Common myeloid progenitor, CD34-positive (primary cell): ENCODE measurements at places on chromosomes 7 and 10.
A peak's percentile ranks its signal among the peaks of the same experiment; 100 is the strongest.

GRCh38 chr10:17787087-17787961, 21.8 kb upstream of the MRC1 start:
- H3K4me1 ChIP-seq: peaks cover 53% of the 10 kb centered on the region
- no peak overlapping the region for H3K27ac ChIP-seq
- H3K36me3 ChIP-seq: no peaks in the 10 kb centered on the region
- DNase-seq: no peak

- H3K4me1 ChIP-seq: no peaks in the 10 kb centered on the region
- peaks cover 25% of the 10 kb centered on the region for H3K36me3 ChIP-seq
- no peak overlapping the region for H3K4me3 ChIP-seq
- no peaks in the 10 kb centered on the region for H3K27me3 ChIP-seq
Observed at GRCh38 chr10:11249152-11249807, 231.6 kb downstream of the CELF2 start.

DNA sequence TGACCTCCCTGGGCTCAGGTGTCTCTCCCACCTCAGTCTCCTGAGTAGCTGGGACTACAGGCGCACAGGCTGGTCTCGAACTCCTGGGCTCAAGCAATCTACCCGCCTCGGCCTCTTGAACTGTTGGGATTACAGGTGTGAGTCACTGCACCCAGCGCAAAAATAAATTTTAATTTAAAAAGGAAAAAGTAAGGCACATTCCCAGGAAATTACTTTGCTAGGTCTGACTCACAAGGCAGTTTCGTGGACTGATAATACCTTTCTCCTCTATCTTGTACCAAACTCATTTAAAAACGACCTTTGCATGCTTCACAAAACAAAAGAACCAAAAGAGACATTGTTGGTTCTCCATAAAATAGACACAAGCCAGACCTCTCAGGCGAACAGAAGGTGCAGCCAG, 29.7 kb downstream of the PARP12 start:
- no peak overlapping the region for H3K27ac ChIP-seq
- no peaks in the 10 kb centered on the region for H3K27me3 ChIP-seq
- H3K4me3 ChIP-seq: no peak overlapping the region
- DNase-seq: no peak
- H3K4me1 ChIP-seq: peaks cover 12% of the 10 kb centered on the region
- H3K36me3 ChIP-seq: peaks cover 24% of the 10 kb centered on the region

DNA sequence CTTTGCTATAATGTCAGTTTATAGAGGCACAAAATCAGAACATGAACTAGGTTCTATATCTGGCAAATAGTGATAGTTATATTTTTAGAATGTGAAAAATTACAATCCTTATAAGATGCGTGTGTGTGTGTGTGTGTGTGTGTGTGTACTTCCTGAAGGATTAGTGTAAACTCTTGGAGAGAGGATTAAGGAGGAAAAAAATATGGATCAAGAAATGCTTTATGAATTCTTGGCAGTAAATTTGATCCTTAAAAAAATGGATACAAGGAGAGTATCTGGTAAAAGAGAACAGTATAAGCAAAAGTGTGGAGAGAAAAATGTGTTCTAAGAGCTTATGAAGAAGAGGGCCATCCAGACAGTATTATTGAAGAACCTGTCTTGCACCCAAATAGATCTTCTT, 484.3 kb downstream of the ADRA2A start:
- no peak for DNase-seq
- H3K36me3 ChIP-seq: no peaks in the 10 kb centered on the region
- H3K4me3 ChIP-seq: no peak overlapping the region
- no peaks in the 10 kb centered on the region for H3K4me1 ChIP-seq
- no peak overlapping the region for H3K27ac ChIP-seq

DNA sequence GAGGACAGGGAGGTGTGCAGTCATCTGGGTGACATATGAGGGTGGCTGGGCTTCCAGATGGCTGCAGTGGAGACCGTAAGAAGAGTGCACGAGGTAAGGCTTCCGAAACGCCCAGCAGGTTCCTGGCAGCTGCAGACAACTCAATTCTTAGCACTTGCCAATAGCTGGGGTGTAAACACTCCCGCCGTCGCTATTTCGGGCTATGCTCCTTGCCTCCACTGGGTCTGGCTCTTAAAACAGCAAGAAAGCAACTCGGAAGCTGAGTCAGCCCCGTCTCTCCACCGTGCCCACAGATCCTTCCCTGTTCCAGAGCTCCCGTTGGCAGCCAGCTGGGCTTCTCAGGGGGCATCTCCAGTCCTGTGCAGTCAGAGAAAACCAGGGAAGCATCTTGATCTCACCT, 6.1 kb upstream of the PDGFA start:
- no peak for DNase-seq
- H3K36me3 ChIP-seq: no peaks in the 10 kb centered on the region
- H3K4me3 ChIP-seq: no peak overlapping the region
- H3K4me1 ChIP-seq: no peaks in the 10 kb centered on the region
- peaks cover 22% of the 10 kb centered on the region for H3K27me3 ChIP-seq
- no peak overlapping the region for H3K27ac ChIP-seq

DNA sequence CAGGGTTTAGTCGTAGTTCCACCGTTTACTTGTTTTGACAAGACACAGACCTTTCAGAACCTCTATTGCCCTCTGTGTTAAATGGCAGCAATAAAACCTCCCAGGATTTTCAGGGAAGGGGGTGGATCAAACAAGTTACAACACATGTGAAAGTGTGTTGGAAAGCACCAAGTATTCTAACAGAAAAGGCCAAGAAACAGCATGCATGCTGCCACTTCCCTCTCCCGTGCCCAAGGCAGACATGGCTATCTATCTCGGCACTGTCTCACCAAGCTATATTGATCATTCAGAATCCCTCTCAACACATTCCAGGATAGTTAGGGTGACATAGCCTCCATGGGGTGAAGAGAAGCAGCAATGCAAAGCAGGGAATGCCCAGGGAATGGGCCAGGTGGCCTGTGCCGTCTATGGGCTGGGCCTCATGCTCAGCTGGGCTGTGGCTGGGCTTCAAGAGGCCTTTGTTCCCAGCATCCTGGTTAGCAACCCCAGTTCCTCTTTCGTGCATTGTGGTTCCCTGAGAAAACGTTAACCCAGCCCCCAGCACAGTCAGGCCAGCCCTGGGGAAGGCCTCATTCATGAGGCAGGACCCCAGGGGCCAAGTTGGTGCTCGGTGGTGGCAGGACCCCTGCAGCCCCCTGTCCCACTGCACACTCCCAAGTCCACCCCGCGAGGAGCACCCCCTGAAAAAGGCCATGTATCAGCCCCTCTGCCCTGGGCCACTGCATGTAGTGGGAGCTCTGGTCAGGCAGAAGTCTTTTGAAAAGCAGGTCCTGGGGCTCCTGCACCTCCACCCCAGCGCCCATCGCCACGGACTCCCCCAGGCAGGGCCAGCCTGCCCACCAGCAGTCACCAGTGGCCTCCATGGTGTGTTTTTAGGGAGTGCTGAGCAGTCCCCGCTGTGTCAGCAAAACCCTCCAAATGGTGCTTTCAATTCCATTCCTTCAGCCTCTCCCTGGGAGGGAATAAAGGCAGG, 25.5 kb downstream of the VSIR start:
- H3K36me3 ChIP-seq: no peaks in the 10 kb centered on the region
- peaks cover 78% of the 10 kb centered on the region for H3K4me1 ChIP-seq
- H3K27ac ChIP-seq: peak overlapping the region; percentile 23
- no peaks in the 10 kb centered on the region for H3K27me3 ChIP-seq

DNA sequence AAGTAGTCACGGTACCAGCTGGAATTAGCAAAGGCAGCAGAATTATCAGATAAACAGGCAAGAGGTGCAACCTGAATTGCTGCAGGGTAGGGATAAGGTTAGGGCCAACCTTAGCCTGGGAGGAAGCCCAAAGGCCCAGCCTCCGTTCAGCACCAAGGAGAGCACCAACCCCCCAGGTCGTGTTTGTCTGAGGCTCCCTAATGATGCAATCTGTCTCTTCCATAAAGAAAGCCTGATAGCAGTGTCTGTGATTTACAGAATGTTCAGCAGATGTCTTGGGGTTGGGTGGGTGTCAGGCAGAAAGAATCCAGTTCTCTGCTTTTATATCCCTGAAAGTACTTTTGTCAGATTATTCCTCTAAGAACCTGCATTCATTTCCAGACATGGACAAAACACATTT, 328.4 kb upstream of the AOAH start:
- H3K27ac ChIP-seq: no peak overlapping the region
- no peaks in the 10 kb centered on the region for H3K27me3 ChIP-seq
- H3K4me3 ChIP-seq: no peak overlapping the region
- DNase-seq: peak; percentile 46
- H3K4me1 ChIP-seq: no peaks in the 10 kb centered on the region

DNA sequence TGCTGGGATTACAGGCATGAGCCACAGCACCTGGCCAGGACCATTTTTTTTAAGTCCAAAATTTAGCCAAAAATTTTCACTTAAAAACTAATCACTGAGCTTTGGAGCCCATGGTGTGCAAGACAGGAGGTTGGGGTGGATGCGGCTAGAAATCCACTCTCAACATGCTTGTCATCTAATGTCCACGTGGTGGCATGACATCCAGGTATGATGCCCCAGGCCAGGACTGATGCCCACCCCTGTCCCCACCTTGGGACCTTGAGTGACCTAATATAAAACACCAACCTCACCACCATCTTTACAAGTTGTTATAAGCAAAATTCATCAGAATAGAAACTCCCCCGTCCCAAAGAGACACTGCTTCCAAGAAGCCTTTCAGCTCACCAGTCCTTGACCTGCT, 20.4 kb upstream of the IMPDH1 start:
- DNase-seq: no peak
- no peak overlapping the region for H3K27ac ChIP-seq

- H3K4me3 ChIP-seq: no peak overlapping the region
- H3K27me3 ChIP-seq: no peaks in the 10 kb centered on the region
- H3K27ac ChIP-seq: no peak overlapping the region
- no peak for DNase-seq
- no peaks in the 10 kb centered on the region for H3K36me3 ChIP-seq
- no peaks in the 10 kb centered on the region for H3K4me1 ChIP-seq
Observed at GRCh38 chr7:132750530-132751217, 174.4 kb upstream of the PLXNA4 start.

- H3K4me3 ChIP-seq: no peak overlapping the region
- no peaks in the 10 kb centered on the region for H3K27me3 ChIP-seq
- peaks cover 6% of the 10 kb centered on the region for H3K4me1 ChIP-seq
Observed at GRCh38 chr7:135175931-135176330, 5.4 kb upstream of the CYREN start.

GRCh38 chr10:7311218-7311849, 99.5 kb downstream of the SFMBT2 start:
- H3K36me3 ChIP-seq: peaks cover 4% of the 10 kb centered on the region
- H3K27ac ChIP-seq: no peak overlapping the region
- DNase-seq: peak; percentile 31
- no peaks in the 10 kb centered on the region for H3K4me1 ChIP-seq
- no peaks in the 10 kb centered on the region for H3K27me3 ChIP-seq
- H3K4me3 ChIP-seq: no peak overlapping the region

- peaks cover 22% of the 10 kb centered on the region for H3K4me1 ChIP-seq
- H3K27ac ChIP-seq: no peak overlapping the region
- H3K4me3 ChIP-seq: no peak overlapping the region
- no peaks in the 10 kb centered on the region for H3K27me3 ChIP-seq
Observed at GRCh38 chr10:72329290-72330068, 25.2 kb downstream of the DNAJB12 start.

GRCh38 chr10:50501478-50501877, 122.3 kb downstream of the SGMS1 start:
- no peaks in the 10 kb centered on the region for H3K27me3 ChIP-seq
- no peak overlapping the region for H3K27ac ChIP-seq
- H3K4me3 ChIP-seq: no peak overlapping the region
- H3K36me3 ChIP-seq: no peaks in the 10 kb centered on the region

GRCh38 chr7:151581741-151582140, 62.0 kb upstream of the RHEB start:
- H3K36me3 ChIP-seq: peaks cover 5% of the 10 kb centered on the region
- no peak for DNase-seq
- H3K4me3 ChIP-seq: no peak overlapping the region
- no peaks in the 10 kb centered on the region for H3K4me1 ChIP-seq
- H3K27me3 ChIP-seq: no peaks in the 10 kb centered on the region

- peak overlapping the region; percentile 69 for H3K4me3 ChIP-seq
- peaks cover 32% of the 10 kb centered on the region for H3K36me3 ChIP-seq
- DNase-seq: no peak
- H3K27me3 ChIP-seq: no peaks in the 10 kb centered on the region
- peaks cover 19% of the 10 kb centered on the region for H3K4me1 ChIP-seq
Observed at GRCh38 chr7:149285603-149286002, 23.6 kb downstream of the ZNF783 start.

GRCh38 chr10:132063432-132063831, 2.3 kb upstream of the JAKMIP3 start:
- DNase-seq: no peak
- no peak overlapping the region for H3K4me3 ChIP-seq
- no peaks in the 10 kb centered on the region for H3K36me3 ChIP-seq
- no peak overlapping the region for H3K27ac ChIP-seq

- peak; percentile 96 for DNase-seq
- peak overlapping the region; percentile 43 for H3K27ac ChIP-seq
- no peaks in the 10 kb centered on the region for H3K27me3 ChIP-seq
Observed at GRCh38 chr7:112157072-112157471, 49.1 kb downstream of the DOCK4 start.

GRCh38 chr7:2037808-2038522, 194.8 kb downstream of the MAD1L1 start:
- peak; percentile 77 for DNase-seq
- H3K27ac ChIP-seq: no peak overlapping the region
- H3K4me1 ChIP-seq: peaks cover 13% of the 10 kb centered on the region
- peak overlapping the region; percentile 25 for H3K4me3 ChIP-seq
- H3K36me3 ChIP-seq: peaks cover 3% of the 10 kb centered on the region

DNA sequence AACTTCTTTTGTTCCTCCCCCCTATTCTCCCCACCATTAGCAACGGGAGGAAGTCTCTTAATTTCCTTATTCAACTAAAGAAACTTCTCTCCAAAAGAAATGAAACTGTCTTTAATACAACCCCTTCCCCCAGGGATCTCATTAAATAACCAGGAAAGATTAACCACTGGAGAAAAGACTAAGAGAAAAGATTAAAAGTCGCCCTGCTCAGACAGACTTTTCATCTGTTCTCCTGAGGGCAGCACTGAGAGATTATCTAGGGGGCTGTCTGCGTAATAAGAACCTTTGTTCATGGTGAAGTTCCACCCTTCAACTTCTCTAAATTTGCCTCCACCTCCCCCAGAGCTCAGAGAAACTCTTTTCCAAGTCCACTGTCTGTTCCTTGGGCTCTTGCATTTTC, 105.5 kb downstream of the HGF start:
- no peak overlapping the region for H3K27ac ChIP-seq
- H3K27me3 ChIP-seq: no peaks in the 10 kb centered on the region
- no peak for DNase-seq
- no peak overlapping the region for H3K4me3 ChIP-seq

DNA sequence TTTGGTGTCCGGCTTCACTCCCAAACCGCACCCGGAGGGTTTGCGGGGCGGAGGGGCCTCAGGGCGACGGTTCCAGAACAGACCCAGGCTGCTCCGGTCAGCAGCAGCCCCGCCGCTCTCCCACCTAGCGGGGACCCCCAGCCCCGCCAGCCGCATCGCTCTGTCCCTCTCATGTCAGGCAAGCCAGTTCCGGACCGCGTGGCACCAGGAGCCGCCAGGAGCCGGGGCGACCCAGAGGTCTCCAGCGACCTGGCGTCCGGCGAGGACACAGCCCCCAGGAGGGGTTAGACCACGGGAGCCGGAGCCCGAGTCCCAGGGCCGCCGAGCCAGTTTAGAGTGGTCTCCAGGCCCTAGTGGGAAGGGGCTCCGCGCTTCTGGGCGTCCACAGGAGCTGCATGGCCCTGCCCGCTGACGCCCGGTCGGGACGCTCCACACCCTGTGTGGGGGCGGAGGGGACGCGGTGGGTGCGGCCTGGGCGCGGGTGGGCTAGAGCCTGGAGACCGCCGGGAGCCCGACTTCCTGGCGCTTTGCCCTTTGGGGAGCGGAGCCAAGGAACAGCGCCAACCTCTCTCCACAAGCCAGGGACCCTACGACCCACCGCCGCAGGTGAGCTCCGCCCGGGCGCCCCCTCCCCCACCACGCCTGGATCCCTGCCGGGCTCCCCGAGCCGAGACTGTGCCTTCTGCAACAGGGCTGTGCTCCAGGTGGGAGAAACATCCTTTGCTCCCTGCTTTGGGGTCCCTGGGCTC, 43.4 kb downstream of the ZNF117 start:
- H3K36me3 ChIP-seq: no peaks in the 10 kb centered on the region
- peaks cover 12% of the 10 kb centered on the region for H3K4me1 ChIP-seq
- H3K4me3 ChIP-seq: peak overlapping the region; percentile 15
